ENCODE measurements at places on chromosomes 7 and 10.

DNA sequence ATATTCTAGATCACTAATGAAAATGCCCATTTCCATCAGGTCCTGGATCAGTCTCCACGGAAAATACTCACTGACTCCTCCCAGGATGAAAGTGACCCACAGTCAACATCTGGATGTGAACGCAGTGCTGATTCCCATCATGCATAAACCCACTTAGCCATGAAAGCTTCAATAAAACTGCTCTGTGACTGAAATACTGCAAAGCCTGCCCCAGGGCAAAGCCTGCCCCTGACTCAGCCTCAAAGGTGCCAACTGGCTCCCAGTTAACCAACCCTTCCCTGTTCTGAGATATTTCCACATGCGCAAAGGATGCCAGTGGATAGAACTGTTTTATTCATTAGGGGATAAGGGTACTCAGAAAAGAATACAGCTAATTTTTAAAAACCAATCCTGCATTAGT lies 24.0 kb downstream of the OSBPL3 start:
- DNase-seq, result no peak

DNA sequence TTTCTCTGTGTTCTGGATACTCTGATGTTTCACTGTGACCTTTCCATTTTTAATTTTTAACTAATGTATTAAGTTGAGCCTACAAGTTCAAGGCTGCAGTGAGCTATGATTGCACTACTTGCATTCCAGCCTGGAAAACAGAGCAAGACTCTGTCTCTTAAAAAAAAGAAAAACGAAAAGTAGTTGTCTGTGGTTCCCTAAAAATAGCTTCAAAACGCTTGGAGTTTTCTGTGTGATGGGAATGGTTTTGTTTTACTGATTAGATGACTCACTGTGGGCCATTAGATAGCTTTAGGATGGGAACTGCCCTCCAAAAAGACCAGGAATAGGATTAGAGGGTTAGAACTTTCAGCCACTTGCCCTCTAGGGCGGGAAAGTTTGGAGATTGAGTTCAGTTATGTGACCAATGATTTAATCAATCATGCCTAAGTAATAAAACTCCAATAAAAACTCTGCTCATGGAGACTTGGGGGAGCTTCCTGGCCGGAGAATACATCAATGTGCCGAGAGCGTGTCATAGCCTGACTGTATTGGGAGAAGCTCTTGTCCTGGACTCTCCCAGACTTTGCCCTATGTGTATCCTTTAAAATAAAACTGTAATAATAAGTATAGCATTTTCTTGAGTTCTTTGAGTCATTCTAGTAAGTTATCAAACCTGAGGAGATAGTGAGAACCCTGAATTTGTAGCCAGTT lies 147.1 kb downstream of the LYZL1 start:
- DNase-seq, result no peak

GRCh38 chr7:135197343-135197742 lies 14.0 kb downstream of the WDR91 start:
- DNase-seq, result no peak

GRCh38 chr10:27494116-27494805 lies 9.8 kb upstream of the RAB18 start:
- DNase-seq, result no peak

- DNase-seq, result no peak
Observed at GRCh38 chr10:102704915-102705314, 9.3 kb downstream of the ARL3 start.

DNA sequence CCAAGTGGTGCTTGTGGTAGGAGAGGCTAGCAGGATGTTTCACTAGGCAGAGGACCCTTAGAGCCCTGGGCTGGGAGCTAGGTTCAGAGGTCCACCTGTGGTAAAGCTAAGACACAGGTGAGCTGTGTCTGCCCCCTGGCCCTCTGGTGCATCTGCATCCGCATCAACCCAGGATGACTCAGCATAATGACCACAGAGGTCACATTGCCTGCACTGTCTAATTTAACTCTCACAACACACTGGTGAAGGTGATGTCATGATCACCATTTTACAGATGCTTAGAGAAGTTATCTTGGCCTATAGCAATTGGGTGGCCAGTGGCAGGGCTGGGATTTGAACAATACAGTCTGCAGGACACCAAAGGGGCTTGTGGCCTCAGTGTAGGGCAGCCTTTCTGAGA lies 33.1 kb downstream of the HABP2 start:
- no peak for DNase-seq

DNA sequence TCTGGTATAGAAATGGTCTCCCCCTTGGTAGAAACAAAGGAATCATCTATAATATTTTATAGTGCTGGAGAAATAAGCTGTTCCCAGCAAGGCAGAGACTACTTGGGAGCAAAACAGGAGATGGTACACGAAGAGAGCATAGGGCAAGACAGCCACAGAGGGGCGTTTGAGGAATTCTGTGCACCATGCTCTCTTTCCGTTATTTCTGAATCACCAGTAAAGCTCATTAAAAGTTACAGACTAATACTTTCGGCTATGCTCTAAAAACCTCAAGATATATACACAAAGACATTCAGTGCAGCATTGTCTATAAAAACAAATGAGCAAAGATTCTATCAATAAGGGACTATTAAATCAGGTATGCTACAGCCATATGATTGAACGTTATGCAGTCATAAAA lies 68.5 kb upstream of the FHIP2A start:
- DNase-seq, result no peak

- no peak for DNase-seq
Observed at GRCh38 chr10:98433881-98434732, 12.6 kb downstream of the HPS1 start.

Data from HTR-8/SVneo (cell line).